ENCODE measurements at places on chromosomes 7 and 10. TPM values are rescaled to one million over a fixed set of nuclear protein-coding genes. Genes with fewer than 3 reads are reported as not detected.

DNA sequence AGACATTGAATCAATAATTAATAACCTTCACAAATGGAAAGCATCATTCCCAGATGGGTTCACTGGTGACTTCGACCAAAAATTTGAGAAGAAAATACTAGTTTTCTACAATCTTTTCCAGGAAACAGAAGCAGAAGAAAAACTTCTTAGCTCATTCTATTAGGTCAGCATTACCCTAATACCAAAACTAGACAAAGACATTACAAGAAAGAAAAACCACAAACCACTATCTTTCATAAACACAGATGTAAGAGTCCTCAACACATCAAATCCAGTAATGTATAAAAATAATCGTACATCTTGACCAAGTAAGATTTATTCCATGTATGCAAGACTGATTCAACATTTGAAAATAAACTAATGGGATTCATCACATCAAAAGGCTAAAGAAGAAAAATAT lies 64.0 kb upstream of the CDK1 start:
- no peak for DNase-seq

GRCh38 chr7:149261829-149262617 lies at the start of gene ZNF783:
ZNF783 (plus strand) TSS chr7:149262196; CDS start chr7:149262334, 138 bp downstream.
- peak; percentile 95 for DNase-seq

DNA sequence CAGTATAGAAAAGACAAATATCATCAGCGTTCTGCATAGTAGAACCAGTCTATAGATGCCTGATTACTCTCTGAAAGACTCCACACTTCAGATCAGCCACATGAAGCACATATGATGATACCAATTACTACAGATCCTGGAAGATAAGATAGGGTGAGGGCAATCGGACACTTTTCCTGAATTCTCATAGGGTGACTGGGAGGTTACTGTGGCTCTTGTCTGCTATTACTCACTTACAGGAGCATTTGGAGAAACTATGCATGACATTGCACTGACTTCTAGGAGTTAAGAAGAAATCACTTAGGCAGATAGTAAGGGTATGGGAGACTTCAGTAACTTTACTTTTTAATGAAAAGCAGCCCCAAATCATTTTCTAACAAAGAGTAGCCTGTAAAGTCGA lies 1140.9 kb downstream of the XPNPEP1 start:
- DNase-seq: no peak

GRCh38 chr10:104333032-104333727 lies 5.1 kb downstream of the ITPRIP start:
- DNase-seq: peak; percentile 45

DNA sequence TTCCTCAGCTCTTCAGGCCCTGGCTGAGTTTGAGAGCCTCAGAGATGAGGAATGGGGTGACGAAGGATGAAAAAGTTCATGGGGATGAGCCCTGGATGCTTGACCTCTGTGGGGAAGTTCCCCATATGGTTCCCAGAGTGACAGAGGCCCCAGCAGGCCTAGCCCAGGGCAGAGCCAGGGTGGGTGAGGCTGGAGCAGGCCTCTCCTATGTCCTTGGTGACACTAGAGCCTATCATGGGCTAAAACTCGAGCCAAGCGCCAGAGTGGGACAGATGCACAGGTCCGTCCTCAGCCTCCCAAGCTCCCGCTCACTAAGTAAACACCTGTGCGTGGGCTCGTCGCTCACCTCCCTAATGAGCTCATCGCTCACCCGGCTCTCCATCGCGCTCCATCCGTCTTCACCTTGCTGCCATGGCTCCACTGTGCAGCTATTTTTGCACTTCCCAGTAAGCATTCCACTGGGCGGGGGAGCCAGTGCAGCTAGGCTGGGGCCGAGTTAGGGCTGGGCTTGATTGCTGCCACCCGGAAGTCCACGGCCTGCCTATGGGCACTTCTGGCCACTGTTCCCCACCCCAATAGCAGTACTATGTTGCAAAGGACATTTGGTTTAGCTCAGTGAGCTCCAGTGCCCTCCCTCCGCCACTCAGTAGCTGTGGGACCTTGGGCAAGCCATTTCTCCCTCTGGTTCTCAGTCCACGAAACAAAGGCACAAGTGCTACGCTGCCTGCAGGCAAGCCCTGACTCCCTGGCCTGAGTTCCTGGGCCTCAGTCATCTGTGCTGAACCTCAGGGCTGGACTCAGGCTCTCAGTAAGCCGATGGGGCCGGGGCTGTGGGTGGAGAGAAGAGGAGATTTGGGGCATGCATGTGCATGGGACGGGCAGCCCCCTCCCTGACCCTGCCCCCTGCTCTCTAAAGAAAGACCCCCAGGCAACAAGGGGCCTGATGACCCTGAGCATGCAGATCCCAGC lies 117.3 kb upstream of the PCBD1 start:
- no peak for DNase-seq

DNA sequence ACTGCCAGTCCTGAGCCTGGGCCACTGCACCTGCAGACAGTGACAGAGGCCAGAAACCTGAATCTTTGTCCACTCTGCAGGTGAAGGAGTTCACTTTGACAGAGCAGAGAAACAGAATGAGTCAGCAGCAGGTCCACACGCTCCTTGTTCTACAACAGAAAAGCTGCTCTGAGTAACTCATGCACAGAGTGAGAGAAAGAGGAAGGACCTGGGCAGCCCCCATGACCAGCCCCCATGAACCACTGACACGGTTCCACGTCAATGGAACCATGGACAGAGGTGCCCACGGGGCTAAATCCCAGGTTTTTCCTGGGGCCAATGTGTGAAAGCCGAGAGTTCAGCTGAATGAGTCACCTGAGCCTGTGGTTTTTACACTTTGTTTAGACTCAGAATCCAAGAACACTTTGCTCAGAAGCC lies 40.8 kb upstream of the CTBP2 start:
- DNase-seq: peak; percentile 51

- DNase-seq: no peak
Measured at GRCh38 chr7:67453580-67454380, 457.1 kb downstream of the TYW1 start.

DNA sequence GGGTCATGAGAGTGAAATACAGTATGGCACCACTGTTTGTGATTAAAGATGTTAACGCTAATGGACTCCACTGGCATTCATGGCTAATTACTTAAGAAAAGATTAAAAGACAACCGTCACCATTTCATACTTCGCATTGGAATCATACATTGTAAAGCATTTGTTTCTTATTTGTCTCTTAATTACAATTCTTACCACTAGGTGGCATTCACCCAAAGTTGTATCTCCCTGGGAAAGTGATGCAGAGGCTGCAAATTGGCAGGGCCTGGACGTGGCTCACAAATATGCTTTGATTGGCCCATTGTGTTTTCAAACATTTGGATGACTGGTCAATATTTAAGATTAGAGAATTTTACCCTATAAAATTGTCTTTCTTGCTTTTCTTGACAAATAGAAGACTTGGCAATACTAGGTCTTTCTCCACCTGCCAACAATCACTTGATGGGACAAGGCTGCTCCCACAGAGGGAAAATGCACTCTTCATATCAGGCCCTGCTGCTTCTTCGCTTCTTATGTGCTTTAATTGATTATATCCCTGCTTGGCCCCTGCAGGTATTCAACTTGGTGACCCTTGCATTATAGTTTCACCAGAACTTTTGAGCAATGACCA lies 72.1 kb upstream of the STARD3NL start:
- DNase-seq: no peak

DNA sequence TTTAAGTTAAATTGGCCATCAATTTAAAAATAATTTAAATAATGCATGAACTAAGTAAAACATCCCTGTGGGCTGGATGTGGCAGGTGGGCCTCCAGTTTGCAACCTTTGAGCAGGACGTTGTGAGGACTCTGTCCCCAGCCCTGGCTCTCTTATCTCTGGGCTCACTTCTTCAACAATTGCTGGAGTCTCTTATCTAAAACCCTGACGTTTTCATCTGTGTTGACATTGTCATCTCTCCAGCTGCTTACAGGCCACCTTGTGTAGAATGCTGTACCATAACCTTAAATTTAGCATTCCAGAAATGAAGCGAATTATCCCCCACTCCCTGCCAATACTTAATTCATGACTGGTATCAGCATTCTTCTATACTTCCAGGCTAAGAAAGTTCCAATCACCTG lies 3.2 kb upstream of the KIF5B start:
- no peak for DNase-seq

- DNase-seq: no peak
Measured at GRCh38 chr7:107076781-107077698, 32.5 kb downstream of the PRKAR2B start.

DNA sequence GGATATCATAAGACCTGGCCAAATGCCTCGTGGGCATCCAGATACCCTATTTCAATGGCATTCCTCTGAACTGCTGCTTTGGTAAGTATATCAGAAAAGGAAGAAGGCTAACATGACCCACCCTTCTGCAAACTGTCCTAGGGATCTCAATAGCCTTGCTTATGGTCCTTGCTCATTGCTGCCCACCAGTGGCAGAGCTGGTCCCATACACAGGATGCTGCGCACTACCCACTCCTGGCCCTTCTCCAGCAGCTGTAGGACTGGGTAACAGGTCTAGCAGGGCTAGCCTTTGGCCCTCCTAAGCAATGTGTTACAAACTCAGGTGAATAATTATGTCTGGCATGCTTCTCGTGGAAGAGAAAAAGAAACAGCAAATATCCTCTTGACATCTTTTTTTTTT lies 72.5 kb downstream of the C10orf90 start:
- DNase-seq: no peak

DNA sequence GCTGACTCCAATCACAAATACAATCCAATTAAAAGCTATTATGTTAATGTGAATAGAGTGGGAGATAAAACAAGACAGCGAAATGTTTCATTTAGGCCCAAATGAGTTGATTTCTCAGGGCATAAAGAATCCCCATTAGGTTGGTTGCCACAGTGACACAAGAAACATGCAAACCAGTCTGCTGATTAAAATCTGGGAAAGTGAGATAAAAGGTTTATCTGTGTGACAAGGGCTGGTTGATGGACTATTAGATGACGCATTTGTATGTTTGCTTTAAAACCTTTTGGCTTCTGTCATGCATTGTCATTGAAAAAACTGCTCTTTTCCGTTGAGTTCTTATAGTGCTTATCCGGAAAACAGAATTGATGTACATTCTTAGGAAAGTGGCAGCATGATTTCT lies 658.2 kb downstream of the GATA3 start:
- no peak for DNase-seq

- DNase-seq: no peak
Measured at GRCh38 chr7:36692456-36692855, 31.8 kb downstream of the AOAH start.

DNA sequence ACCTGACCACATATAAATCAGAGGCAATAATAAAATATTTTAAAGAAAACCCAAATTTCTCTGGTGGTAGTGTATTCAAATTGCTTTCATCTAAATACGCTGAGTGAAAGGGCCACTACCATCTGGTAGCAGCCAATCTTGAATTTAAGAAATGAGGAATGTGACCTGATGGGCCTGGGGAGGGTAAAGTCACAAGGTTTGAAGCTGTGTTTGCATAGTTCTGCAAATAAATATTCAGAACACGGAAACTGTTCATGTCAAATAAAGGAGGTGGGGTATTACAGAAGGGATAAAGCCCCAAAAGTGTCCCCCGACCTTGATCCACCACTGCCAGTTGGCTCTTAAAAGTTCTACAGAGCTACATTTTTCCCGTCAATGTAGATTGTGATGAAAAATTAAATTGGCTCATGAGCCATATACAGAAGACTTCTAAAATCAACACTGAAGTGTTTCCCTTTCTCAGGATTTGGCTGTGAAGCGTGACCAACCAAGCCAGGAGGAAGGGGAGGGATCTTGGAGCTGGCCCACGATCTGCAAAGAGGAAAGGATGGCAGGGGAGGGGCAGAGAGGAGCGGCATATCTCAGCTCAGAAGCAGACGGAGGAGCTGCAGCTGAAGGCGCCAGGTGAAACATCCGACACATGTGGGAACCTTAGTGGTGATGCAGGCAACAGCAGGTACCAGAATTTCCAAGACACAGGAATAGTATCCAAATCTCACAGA lies 39.6 kb downstream of the MPP7 start:
- no peak for DNase-seq

GRCh38 chr7:116705419-116705818 lies 33.4 kb downstream of the MET start:
- no peak for DNase-seq

GRCh38 chr7:106999023-106999422 lies 45.5 kb upstream of the PRKAR2B start:
- DNase-seq: no peak

GRCh38 chr7:73526896-73527821 lies 5.1 kb upstream of the BAZ1B start:
- DNase-seq: no peak

DNA sequence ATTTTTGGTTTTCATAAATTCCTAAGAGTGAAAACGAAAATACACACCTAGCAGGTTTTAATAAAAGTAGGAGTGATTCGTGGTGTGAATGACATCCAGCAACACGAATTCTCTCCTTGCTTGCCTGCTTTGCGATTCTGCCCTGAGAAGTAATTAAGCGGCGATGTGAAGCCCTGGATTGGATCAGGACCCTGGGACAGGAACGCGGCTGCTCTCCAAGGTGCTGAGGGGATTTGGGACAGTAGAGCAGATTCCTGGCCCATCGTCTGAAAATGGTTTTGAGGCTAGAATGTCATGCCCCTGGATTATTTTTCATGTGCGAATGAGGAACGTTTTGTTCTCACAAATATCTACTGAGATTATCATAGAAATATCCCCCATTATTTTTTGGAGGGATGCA lies 7.8 kb downstream of the NPS start:
- DNase-seq: no peak

DNA sequence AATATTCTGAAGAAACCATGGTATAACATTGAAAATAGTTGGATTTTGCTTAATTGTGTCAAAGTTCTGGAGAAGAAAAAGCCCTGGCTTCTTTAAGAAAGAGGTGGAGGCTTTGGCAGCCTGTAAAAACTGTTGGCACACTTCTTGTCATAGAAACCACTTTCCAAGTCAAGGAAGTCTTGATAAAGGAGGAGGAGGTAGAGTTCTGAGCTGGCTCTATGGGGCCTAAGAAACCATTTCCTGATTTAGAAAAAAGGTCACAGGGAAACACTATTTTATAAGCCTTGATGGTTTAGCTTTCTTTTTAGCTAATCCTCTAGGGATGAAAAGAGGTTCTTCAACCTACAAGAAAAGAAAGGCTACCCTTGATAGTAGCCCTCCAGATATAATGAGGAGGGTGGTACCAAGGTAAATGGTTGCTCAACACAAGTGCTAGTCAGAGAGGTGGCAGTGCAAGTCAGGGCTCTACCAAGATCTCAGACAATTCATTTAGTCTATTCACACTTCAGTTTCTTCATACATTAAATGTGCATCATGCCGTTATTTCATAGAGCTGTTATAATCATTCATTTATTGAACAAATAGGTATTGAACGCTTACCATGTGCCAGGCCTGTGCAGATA lies 346.9 kb downstream of the RNLS start:
- DNase-seq: no peak

EEPD1 gene
- 18.5 TPM for total RNA-seq

JAKMIP3 gene
- 0.48 TPM for total RNA-seq

CPSF4 gene
- total RNA-seq: 54.7 TPM

ZNF138 gene
- 4.0 TPM for total RNA-seq

C10orf143 gene
- 3.7 TPM for total RNA-seq

GPER1 gene
- total RNA-seq: 8.1 TPM

SLC16A9 gene
- total RNA-seq: 0.06 TPM

GPR85 gene
- 1.1 TPM for total RNA-seq
